ENCODE measurements at places on chromosomes 12 and 14.

GRCh38 chr12:95548539-95549391 lies 2.5 kb downstream of the USP44 start:
- DNase-seq, result no peak

DNA sequence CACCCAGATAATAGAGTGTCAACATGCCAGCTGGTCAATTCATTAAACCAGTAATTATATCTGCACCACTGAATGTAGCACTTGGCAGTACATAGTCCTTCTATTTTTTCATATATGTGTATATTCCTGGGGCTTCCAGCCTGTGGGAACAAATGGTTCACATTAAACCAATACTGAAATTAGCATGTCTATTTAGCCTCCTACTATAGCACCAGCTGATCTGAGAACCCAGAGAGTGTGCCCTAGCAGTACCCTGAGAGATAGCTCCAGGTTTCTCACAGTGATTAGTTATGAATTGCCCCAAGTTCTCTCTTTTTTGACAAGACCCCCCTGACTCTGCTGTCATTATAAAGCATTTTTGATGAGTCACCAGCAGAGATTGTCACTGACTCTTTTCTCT lies 1097.3 kb upstream of the FLRT2 start:
- DNase-seq, result no peak

DNA sequence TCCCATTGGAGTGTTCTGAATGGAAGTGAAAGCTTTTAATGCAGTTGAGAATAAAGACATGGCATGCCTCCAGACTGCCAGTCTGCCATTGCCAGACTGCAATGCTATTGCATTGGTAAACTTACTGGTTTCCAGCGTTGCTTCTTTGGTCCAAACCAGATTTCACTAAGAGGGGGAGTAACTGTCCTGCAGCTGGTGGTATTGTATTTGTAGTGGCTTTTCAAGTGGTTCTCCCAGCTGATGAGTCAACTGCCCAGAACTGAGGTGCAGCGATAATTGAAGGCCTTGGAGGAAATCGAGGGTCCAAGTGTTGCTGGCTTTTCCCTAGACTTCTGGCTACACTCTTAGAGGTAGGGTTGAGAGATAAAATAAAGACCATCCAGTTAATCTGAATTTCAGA lies 31.9 kb downstream of the ERG28 start:
- no peak for DNase-seq

- no peak for DNase-seq
Measured at GRCh38 chr14:67900231-67900630, 80.7 kb downstream of the RAD51B start.

GRCh38 chr14:44912041-44912869 lies 49.5 kb downstream of the KLHL28 start:
- DNase-seq, result no peak

GRCh38 chr14:20607617-20608016 lies 16.4 kb upstream of the RNASE12 start:
- DNase-seq, result no peak

DNA sequence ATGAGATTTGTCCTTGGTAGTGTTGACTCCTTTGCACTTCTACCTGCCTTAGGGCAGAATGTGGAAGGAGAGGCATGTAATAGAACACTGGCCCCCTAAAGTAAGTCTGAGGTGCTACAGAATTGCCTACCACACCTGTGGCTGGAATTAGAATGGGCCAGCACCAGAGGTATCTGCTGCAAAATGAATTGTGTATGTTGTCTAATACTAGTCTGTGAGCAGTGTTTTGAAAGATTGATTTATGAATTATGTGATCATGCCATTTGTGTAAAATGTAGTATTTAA lies 5.7 kb upstream of the STYX start:
- no peak for DNase-seq

DNA sequence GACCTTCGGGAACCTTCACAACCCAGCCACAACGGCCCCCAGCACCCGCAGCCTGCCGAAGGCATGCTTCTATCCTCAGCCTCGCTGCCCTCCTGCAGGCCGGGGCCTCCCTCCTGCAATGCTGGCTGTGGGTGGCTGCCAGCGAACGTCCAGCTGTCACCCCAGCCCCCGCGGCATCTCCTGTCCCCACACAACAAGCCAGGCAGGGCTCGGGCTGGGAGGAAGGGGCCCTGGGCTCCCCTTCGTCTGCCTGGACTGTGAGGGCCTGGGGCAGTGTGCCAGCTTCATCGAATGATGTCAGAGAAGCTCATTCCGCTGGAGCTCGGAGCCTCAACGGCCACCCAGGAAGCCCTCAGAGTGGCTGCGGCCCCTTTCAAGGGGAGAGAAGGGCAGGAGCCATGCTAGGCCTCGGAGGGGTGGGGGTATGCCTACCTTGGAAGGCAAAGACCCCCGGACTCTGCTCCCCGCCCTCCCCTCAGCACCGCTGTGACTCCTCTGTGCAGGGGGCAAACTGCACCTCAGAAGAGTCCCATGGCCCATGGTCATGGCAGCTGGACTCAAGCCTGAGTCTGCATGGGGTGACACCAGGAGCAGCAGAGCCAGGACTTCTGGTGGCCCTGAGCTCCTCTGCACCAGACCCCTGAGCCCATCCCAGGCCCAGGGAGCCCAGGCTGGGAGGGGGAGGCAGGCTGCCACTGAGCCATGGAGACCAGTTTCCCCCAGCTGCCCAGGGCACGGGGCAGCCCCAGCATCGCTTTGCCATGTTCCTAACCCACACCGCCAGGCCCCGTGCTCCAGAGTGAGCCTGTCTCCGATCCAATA lies 24.7 kb upstream of the C14orf180 start:
- no peak for DNase-seq

GRCh38 chr12:39048395-39048794 lies 143.0 kb upstream of the CPNE8 start:
- no peak for DNase-seq

Data from fibroblast of the conjunctiva (primary cell).